ENCODE measurements at places on chromosomes 16 and 17.

DNA sequence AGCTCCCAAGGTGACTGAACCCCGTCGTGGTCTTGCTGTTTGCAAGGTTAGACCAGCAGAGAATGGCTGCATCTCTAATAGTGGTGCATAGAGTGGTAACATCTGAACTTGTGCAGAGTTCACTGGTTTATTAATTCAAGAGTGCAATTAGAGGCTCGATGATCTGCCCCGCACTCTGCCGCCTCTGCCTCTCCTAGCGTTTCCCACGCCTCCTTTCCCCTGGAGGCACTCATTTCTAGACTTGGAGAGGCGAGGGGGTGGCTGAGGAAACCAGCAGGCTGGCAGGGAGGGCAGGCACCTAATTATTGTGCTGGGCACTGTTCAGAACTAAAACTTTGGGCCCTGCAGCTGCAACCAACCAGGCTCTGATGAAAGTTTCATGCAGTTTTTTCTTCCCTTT is 363.5 kb upstream of the EEF2KMT start:
- DNase-seq = no peak

GRCh38 chr17:30554839-30555751 is 77.9 kb downstream of the GOSR1 start:
- no peak for DNase-seq

DNA sequence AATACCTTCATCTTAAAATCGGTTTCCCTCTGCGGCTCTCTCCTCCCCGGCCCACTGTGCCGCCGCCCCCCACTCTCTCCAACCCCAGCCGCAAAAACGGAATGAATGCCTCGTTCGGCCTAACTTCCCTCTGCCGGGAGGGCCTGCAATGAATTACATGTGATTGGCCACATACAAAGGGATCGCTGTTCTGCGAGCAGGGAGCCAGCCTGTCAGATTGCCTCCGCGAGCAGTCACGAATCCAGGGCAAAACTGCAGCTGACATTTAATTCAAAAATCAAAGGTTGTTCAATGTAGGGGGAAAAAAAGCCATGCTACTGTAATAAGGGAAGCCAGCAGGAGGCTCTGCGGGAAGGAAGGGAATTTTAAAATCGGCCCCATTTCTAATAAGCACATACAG is 84.9 kb downstream of the TBC1D16 start:
- DNase-seq = no peak

DNA sequence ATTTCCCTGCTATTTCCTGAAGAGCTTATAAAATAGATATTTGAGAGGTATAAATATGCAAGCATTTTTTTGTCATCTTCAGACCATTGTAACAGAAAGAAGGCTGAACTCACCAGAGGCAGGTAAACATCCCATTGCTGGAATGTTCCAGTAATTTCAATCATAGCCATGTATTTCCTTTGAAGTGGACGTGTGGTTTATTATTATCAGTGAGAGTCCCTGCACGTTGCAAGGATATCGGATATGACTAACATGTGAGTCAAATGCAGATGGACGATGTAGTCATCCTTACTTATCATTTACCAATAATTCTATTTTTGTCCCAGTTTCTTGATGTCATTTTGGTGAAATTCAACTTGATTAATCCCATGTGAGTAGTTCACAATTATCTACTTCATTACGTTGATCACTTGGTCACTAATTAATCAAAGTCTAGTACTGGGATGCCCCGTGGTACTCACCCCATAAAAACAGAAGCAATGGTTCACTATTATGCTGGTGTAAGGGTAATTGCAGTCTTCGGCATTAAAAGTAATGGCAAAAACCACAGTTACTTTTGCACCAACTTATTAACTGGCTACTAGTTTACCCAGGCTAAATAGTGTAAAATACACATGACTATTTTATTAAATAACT is 89.5 kb downstream of the VAT1L start:
- no peak for DNase-seq

Measured in stromal cell of bone marrow (primary cell).